ENCODE measurements at places on chromosomes 7 and 10. TPM values are rescaled to one million over a fixed set of nuclear protein-coding genes. Genes with fewer than 3 reads are reported as not detected.

GRCh38 chr10:106972381-106972780 lies 192.1 kb downstream of the SORCS1 start:
- DNase-seq, result no peak

GRCh38 chr10:43689955-43690771 lies 41.5 kb upstream of the ZNF32 start:
- peak; percentile 87 for DNase-seq

DNA sequence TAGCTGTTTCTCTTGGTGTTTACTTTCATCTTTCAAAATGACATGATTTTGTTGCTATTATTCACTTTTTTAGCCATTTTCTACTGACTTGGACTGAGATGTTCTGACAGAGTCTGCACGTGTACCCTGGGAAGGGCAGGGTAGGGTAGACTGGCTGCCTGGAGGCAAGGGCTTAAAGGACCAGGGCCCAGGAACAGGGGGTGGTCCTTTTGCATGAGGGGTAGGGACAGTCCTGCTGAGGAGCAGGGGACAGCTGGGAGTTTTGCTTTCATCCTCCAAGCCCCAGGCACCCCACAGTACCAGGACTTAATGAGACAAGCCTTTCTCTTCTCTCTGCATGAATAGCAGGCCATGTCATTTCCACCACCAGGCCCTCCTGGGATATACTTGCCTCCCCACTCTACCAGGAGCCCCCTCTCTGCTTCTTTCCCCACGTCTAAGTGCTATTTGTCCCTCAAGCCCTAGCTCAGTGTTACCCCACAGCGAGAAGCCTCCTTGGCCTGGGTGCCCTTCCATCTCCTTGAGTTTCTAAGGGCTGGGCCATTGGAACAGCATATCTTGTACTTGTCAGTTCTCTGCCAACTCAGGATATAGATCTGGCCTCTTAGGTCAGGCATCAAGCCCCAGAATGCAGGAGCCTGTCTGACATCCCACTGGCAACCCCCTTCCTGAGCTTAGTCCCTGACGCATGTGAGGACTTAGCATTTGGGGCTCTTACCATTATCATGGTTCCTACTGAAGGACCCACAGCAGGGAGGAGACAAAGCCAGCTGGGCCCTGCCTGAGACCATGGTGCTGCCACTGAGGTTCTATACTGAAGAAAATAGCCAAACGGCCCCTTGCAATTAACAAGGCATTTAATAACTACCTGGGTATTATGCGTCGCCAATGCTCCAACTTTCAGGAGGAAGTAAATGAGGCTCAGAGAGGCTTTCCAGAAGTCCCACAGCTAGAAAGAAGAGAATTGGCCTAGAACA lies 78.4 kb upstream of the UNC5B start:
- no peak for DNase-seq

The GIMAP6 gene
- not detected for total RNA-seq

The CHRM2 gene
- 0.14 TPM for total RNA-seq

Data from neural crest cell (in vitro differentiated cells).